Stimulated activated CD4-positive, alpha-beta T cell treated with anti-CD3 and anti-CD28 coated beads, TNF-alpha, amount 100 ng/mL, for 1 hour (primary cell): ENCODE measurements at places on chromosomes 1 and 21.

DNA sequence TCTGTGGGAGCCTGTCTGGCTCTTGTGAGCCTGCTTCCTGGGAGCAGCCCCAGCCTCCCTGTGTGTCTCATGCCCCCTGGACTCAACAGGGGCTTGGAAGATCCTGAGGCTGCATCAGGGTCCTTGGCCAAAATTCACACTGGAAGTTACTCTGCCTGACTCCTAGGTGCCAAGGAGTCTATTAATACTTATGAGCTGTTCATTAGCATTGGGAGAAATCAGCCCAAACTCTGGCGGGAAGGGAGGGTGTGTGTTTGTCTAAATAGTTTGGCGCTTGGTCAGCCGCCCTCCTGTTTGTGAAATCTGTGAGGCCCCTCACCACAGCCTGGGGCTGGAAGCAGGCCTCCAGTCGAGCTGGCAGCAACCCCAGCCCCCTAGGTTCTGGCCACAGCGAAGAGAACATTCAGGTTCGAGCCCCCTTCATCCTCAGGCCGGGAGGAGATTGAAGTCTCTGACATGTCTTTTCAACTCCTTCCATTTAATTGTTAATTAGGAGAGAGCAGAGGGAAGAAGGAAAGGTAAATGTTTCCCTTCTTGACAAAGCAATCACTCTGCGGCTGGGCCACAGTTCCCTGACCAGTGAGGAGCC is 82.1 kb upstream of the F3 start:
- DNase-seq, result no peak

DNA sequence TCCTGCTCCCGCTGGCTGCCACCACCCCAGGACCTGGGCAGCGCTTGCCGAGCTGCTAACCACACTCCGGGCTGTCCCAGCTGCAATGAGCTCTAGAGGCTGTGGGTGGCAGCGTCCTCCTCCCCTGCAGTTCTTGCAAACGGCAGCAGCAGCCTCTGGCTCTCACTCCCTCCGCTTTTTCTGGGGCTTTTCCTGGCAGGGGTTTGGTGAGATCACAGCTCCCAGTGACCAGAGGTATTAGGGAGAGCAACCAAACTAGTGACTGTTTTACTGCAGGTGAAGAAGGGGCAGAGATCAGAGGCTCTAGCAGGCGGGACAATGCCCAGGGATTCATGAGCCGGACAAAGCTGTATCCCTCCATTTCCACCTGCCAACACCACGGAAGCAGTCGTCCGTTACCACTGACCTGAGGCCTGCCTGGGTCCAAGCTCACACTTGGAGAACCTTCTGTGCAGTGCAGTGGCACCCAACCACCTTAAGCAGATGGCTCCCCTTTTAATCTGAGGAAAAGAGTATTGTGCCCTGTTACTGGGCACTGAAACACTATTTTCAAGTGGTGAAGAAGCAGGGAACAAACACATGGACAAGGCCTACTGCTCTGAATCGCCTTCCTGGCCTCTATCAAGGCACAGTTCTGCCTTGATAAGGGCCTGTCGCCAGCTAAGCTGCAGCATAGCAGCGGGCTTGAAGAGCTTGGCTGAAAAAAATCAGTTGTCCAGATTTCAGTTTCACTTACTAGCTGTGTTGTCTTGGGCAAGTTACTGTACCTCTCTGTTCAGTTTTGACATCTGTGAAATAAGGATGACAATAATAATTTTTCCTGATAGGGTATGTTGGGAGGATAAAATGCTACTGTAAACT is at the start of gene F5:
TSS of gene F5 (minus strand) at position 87 of the 861 bp plus-strand sequence. CDS start 95 bp downstream, outside the sequence.
- peak; percentile 51 for DNase-seq

DNA sequence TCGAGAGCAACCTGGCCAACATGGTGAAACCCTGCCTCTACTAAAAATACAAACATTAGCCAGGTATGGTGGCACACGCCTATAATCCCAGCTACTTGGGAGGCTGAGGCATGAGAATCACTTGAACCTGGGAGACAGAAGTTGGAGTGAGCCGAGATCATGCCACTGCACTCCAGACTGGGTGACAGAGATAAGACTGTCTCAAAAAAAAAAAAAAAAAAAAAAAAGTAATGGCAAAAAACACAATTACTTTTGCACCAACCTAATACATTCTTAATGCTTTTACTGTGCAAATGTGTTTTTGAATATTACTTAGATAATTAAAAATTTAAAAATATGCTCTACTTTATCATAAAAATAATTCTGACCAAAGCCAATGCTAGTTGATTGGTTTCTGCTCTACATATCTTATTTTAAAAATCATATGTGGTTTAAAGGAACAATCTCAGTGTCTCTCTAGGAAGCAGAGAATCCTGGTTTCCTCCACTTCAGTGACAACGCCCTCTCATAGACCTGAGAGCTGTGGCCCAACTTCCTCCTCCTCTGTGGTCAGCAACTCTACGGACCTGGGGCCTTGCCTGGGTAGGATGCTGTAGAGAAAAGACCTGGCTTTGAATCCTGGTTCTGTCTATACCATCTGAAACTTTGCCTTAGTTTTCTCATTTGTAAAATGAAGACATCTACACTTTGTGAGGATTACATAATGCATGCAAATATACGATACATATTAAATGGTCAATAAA is 64.7 kb downstream of the TGFBR3 start:
- no peak for DNase-seq

DNA sequence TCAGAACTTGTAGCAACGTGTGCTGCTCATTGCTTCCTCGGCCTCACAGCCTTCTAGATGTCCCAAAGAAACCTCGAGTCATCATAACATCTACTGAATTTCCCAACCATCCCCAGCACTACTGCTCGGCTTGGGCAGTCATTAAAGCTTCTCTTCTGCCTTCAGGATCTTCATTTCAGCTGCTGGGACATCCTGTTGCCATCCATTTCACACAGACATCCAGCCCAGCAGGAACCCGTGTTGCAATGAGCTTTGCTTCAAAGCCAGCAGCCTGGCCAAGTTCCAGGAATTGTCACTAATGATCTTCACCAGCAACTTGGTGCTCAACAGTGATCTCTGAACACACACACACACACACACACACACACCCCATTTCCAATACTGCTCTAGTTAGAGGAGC is 18.5 kb downstream of the WLS start:
- DNase-seq, result no peak

DNA sequence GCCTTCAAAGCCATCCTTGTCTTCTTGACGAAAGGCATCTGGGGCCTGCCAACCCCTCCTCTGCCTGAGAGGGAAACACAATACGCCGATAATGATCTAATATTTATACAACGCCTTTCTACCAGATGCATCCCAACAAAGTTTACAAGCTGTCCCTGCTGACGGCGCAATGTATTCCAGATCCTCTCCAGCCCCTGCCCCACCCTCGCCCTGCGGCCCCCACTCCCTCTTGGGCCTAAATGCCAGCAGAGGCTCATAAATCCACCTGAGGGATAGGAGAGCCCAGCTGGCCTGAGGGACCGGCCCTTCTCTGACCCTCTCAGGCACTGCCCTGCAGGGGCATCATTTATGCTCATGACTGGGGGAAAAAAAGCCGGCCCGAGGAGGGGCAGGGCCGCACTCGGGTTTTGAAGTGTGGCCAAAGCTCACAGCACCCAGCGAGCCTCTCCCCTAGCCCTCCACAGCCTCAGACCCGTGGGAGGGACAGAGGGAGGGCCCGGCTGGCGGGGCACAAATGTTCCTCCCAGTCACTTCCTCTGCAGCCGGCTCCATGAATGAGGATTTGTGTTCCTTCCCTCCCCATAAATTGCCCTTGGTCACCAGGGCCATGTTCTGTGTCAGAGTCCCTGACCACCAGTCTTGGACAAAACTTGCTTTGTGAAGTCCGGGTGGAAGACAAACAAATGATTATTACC is 140.3 kb downstream of the FOXD2 start:
- no peak for DNase-seq

GRCh38 chr1:54754486-54755285 is 9.6 kb downstream of the PARS2 start:
- no peak for DNase-seq

DNA sequence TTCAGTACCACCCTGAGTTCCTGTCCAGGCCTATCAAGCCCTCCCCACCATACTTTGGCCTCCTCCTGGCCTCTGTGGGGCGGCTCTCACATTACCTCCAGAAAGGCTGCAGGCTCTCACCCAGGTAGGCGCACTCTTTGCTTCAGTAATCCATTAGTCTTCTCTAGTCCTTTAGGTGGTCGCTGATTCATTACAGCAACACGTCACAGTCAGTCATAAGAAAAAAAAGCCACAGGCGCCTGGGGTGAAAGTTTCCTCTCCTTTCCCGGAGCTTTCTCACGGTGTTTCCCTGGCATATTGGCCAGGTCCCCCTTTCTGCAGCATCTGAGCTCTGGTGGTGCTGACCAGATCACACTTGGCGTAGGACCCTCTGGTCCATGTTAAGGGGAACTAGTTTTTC is 12.1 kb downstream of the SLFNL1 start:
- no peak for DNase-seq

DNA sequence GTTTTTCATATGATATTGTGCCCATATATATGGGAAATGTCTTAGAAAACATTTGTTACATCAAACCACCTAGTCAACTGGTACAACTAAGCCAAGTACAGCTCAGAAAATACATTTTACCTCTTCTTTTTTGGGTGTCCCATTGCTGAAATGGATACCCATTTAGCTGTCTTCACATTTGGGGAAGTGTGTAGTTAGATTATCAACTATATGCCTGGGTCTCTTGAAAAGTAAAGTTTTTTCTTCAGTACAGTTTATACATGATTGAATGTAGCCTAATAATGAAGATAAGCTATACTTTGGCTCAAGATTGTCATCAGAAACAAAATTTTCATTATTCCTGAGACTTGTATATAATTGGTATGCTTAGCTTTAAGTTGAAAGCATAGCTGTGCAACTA is 2.0 kb downstream of the AGO3 start:
- DNase-seq, result no peak

GRCh38 chr1:5745800-5746610 is 246.2 kb downstream of the NPHP4 start:
- peak; percentile 10 for DNase-seq

DNA sequence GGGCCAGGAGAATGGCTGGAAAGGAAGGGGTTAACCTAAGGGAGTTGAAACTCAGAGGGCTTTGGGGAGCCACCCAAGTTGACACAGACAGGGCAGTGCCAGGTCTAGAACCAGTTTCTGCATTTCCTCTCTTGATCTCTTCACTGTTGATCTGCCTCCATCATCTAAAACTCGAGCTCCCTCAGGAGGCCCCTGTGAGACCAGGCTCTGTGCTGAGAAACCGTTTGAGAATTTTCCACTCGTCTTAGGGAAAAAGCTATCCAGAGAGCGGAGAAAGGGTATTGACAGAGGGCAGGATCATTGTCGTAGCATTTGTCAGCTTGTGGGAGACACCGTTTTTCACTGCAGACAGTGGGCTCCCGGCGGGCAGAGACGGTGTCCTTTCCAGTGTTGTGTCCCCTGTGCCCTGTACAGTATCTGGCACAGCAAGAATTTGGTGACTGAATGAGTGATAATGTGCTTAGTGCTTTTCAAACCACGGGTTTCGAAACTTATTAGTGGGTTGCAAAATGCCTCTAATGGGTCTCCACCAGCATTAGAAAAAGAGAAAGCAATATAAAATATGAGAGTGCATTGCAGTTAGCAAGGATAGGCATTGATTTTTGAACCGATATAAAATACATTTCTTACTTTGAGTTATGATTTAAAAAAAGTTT is 31.1 kb downstream of the PROK1 start:
- no peak for DNase-seq

DNA sequence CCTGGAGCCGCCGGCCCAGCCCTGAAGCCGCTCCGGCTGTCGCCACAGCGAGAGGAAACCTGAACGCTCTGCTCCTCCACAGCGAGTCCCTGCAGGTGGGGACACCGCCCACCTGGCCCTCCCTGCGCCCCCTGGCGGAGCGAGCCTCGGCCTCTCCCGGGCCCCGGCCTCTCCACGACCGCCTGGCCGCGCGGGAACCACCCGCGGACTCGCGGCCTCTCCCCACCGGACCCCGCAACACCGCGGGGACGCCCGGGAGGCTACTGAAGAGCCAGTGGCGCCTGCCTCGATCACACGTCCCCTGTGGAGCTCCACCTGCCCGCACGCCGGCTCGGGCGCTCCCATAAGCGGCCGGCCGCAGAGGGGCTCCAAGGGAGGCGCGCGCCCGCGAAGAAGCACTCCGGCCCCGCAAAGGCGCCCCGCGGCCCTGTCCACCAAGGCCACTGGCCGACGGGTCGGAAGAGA is 109.6 kb downstream of the KCNN3 start:
- peak; percentile 77 for DNase-seq

DNA sequence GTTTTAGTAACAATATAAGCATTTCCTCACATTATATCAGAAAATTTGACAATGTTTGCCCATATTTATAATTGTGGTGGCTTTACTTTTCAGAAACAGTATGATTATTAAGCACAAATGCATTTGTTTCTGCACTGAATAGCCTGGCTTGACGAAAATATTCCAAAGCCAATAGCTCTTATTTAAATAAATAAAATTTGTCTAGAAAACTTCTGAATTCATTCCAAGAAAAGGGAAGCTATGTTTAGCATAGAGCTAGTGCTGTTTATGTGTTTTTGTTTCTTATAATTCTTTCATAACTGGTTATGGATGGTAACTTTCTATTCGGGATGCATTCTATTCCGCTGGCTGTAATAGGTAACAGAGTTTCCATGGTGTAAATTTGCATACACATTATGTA is 268.6 kb downstream of the PTBP2 start:
- no peak for DNase-seq

GRCh38 chr1:68142461-68142860 is 89.9 kb downstream of the WLS start:
- DNase-seq, result no peak

- DNase-seq, result no peak
Observed at GRCh38 chr1:6172549-6172948, 7.6 kb downstream of the CHD5 start.

DNA sequence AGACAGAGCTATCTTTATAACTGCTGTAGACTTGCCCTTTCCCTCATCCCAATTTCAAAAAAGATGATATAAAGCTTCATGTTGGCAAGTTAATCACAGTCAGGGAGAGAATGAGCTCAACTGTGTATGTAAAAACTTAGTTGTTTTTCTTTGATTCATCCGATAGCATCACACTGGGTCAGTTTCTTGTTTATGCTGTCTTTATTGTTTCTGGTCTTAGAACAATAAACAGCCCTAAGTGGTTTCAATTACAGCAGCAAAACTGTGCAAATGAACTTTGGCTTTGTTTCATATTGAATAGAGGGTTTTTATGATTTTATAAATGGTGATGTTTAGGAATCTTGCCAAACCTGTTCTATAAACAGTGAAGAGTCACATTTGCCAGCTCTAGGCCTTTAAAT is 423.8 kb upstream of the CXADR start:
- DNase-seq, result no peak

GRCh38 chr1:218366322-218367052 is 21.4 kb downstream of the TGFB2 start:
- DNase-seq, result no peak
